CMK (cell line): ENCODE measurements at places on chromosomes 16 and 17.

GRCh38 chr16:54051821-54052220 is 234.8 kb downstream of the IRX3 start:
- no peak for DNase-seq

DNA sequence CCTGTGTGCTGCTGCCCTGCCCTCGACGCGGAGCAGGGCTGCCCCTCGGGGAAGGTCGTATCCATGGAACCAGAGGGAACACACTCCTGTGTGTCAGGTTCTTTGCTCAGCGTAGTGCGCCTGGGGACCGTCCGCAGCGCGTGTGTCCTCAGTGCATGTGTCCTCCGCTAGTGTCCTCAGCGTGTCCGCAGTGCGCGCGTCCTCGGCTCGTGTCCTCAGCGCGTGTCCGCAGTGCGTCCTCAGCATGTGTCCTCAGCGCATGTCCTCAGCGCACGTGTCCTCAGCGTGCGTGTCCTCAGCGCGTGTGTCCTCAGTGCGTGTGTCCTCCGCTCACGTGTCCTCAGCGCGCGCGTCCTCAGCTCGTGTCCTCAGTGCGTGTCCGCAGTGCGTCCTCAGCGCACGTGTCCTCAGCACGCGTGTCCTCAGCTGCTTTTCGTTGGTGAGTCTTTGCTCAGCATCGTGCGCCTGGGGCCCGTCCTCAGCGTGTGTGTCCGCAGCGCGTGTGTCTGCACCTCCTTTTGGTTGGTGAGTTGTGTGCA is 59.2 kb upstream of the ZNF750 start:
- no peak for DNase-seq

- DNase-seq = no peak
Observed at GRCh38 chr16:4684763-4685162, 8.6 kb upstream of the NUDT16L1 start.

DNA sequence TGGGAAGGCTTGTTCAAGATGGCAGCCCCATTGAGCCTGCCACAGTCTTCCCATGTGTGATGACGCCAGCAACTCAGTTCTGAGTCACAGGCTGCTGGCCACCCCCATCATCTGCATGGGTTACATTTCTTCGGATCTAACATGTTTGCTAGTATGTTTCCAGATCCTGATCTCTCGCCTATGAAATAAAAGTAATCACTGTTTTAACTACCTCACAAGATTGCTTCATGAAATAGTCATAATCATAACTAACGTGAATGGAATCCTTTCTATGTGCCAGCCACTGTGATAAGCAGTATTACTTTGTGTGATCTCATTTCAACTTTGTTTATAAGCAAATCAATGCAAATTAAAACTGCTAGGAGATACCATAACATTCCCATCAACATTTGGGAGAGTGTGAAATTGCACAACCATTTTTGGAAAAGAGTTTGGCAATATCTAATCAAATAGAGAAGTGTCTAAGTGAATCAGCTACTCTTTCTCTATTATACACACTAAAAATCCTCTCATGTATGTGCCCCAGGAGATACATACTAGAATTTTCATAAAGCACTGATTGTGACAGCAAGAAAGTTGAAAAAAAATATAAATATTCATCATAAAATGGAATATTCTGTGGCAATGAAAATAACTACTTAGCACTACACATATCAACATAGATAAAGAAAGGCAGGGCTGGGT is 300.2 kb upstream of the IRX5 start:
- DNase-seq = no peak

GRCh38 chr17:65933290-65933689 is 258.6 kb downstream of the CEP112 start:
- DNase-seq = no peak

DNA sequence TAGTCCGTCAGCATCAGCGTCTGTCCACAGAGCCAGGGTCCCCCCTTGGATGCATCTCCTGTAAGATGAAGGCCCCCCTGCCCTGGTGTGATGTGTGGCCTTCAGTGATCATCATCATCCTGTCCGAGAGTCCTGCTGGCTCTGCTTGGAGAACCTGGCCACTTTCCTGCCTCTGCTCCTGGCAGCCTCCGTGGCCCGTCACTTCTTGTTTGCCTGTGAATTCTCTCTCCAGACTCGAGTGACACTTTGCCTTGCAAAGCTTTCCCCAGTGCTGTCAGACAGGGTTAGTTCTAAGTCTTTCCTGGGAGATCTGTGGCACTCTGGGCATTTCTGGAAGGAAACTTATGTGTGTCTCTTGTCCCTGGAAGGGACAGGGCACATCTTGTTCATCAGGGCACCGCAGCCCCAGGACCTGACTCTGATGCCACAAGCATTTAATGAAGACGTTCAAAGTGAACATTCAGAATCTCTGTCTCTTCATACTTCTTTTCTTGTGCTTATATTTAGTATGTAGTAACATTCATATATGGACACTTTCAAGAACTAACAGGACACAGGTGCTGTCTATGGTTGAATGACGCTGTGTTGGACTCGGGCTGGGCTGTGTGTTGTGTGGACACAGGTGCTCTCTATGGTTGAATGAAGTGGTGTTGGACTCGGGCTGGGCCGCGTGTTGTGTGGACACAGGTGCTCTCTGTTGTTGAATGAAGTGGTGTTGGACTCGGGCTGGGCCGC is 68.5 kb downstream of the RPTOR start:
- no peak for DNase-seq
